ENCODE measurements at places on chromosomes 7 and 10.

DNA sequence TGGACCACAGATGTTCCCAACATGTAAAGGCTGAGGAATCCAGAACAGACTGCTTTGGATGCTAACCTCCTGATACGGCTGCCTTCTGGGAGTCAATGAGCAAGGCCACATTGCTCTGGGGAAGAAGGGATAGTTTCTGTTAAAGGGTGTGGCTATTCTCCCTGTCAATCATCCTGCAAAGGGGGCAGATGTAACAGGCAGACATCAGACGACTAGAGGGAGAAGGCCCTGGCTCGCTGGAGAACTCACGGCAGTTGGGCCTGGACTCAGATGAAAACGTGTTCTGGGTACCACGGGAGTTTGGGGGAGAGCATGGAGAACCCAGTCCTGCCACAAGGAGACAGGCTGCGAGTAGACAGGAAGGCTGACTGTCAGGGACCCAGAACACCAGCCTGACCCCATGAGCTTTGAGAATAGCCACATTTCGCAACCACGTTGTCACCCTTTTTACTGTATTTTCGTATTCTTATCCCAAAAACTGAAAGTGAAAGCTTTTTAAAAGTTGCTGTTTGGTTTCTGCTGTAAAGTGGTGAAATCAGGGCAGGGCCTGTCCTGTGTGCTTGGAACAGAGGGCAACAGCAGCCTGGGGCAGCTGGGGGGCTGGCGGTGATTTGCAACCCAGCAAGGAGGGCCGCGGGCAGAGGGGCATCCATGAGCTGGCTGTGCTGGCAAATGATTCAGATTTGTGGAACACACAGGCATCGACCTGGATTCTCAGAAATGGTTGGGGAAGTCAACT, 95.3 kb downstream of the MYOF start:
- DNase-seq = peak; percentile 61

DNA sequence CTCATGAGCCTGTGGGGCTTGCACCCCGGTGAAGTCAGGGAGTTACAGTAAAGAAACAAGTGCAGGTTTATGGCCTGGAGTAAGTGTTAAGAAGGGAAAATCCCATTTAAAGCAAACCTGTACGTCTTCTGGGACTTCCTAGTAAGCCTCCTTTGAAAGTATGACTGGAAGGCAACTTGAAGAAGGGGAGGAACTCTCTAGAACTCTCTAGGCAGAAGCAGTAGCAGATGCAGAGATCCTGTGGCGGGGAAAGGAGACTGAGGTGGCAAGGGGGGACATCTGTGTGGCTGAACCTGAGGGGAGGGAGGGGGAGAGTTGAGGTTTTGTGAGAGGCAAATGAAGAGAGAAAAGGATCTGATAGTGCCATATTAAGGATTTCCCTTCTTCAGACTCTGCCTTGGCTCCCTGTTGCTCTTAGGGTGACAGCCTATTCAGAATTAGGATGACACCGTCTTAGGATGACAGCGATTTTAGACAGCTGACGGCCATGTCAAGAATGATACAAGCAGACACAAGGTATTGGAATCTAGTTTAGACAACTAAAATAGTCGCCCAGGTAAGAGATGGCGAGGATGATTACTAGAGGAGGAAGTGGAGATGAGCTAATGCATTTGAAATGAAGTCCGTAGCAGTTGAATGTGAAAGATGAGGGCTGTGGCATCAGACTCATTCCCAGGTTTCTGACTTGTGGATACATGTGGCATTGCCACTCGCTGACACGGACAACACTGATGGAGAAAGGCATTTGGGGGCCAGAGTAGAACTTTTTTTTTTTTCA, 29.0 kb downstream of the CUL1 start:
- DNase-seq = no peak

DNA sequence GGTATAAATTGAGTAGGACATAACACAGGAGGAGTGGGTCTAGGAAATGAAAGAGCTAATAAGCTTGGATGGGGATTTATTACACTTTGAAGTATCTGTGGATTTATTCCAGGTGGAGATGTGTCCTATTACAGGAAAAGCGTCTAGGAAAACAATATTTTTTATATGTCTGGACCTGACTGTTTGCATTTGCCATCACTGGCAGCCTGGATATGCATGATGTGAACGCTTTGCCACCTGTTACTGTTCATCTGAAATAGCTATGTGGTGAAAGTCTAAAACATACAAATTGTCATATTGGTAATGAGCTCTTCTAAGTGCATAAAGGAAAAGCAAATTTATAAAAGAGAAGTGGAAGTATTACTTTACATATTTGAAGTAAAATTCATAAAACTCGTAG, 31.6 kb upstream of the AGMO start:
- DNase-seq = no peak

DNA sequence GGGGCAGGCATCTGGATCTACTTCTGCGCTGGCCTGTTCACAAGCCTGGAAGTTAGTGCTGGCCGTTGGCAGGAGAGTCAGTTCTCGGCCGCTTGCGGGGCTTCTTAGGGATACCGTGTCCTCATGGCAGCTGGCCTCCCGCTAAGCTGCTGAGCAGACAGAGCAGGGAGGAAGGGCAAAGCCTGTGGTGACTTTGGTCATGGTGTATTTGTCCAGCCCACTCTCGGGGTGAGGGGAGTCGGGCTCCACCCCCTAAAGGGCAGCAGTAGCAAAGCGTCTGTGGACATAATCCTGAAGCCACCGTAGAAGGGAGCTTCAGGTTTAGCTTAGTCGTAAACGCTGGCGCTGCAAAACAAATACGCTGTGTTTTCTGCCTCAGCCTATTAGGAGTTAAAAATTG, 12.2 kb downstream of the UBE3C start:
- DNase-seq = peak; percentile 40

DNA sequence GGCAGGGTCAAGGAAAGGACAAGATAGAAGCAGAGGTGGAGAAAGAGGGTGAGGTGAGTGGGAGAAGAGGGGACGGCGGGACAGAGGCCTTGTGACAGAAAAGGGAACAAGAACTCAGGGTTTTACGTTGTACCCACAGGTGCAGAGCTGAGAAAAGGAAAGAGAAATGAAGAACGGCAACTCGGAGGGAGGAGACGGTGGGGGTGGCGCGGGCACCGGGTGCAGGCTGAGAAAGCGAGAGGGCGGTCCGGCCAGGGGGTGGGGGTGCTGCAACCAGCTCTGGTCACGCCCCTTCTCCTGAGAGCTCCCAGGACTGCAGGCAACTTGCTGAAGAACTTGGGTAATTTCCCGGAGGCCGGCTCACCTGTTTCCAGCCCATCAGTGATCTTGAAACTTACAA, 65.3 kb downstream of the CARD11 start:
- DNase-seq = no peak

GRCh38 chr10:63058236-63058635, 74.9 kb upstream of the NRBF2 start:
- no peak for DNase-seq

DNA sequence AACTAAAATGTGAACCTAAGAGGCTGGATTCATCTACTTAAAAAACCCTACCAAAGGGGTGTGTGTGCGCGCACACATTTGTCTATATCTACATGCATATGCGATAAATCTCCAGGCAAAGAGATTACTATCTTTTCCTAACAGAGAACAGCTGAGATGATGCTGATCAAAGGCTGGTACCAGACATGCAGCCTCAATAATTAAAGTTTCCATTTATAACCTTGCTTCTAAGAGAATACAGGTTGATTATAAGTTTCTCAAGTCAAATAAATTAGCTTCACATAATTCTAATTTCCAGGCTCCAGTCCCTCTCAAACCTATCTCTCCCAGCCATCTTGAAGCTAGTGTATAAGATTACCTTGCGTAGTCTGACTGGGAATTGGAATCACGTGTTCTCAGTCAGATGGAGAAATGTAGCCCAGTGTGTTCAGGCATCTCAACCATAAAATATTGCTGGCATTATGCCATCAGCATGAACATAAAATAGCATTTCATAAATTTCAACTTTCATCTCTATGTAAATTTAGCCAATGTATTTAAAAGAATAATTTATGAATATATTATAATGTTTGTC, 1062.0 kb downstream of the XPNPEP1 start:
- DNase-seq = no peak

- DNase-seq = no peak
Observed at GRCh38 chr7:134394056-134394455, 64.8 kb downstream of the AKR1B1 start.

GRCh38 chr7:150800581-150801241, at the start of gene TMEM176A:
Gene TMEM176A (plus strand): TSS chr7:150800769. CDS start chr7:150801551, 782 bp downstream.
- no peak for DNase-seq

Measured in AG08395 (cell line).